ENCODE measurements at places on chromosomes 1 and 21. TPM values are rescaled to one million over a fixed set of nuclear protein-coding genes. Genes with fewer than 3 reads are reported as not detected.

DNA sequence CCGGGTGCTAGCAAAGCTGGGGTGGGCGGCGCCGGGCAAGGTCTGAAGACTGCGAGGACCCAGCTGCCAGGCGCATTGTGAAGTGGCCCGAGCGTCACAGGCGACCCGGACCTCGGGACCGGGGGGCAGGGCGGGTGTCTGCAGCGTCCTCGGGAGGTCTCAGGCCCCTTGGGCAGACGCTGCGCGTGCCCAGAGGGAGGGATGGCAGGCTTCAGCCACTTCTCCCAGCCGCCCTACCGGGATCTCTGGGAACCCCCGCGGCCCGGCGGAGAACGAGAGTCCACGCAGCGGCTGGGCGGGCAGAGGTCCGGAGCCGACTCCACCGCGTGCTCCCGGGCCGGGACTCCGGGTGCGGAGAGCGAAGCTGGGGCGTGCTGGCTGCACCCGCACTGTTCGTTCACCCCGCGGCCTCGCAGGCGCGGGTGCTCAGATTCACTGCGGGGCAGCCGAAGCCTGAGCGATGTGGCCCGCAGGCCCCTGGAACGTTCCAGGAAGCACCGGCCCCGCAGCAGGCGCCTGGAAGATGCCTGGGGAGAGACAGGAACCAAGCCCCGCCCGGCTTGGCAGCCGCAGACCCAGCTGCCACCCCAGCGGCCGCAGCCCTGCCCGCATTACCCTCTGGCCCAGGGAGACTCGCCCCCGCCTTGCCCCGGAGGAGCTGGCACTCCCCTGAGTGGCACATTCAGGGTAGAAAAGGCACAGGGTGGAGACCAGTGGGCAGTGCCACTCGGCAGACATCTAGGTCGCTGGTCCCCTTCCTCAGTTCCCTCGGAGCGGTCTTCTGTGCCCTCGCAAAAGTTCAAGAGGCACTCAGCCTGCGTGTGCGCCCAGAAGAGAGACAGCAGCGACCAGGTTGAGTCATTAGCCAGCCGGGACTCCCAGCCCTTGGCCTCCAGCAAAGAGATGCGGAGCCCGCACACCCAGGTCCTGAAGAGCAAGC lies at the start of gene CCDC185:
Gene CCDC185 (plus strand): TSS at position 141 of the 940 bp plus-strand sequence. CDS start 61 bp downstream, at position 202.
- no peak for DNase-seq

- no peak for DNase-seq
Measured at GRCh38 chr1:207001492-207002245, 30.9 kb downstream of the C1orf116 start.

- no peak for DNase-seq
Measured at GRCh38 chr1:177432897-177433296, 262.1 kb downstream of the BRINP2 start.

GRCh38 chr1:178964469-178965330 lies 61.0 kb upstream of the FAM20B start:
- no peak for DNase-seq

GRCh38 chr21:38467911-38468310 lies 30.4 kb downstream of the ERG start:
- no peak for DNase-seq

- DNase-seq, result no peak
Measured at GRCh38 chr1:101929343-101929742, 67.4 kb downstream of the OLFM3 start.

DNA sequence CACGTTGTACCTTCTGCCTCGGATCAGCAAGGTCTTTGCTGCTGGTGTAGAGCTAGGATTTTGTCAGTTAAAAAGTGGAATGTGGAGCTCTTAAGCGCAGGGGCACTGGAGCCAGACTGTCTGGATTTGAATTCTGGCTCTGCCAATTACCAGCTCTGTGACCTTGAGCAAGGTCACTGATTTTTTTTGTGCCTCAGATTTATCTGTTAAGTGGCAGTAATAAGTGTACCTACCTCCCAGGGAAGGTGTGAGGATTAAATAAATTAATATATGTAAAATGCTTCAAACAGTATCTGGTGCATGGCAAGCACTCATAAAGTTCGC lies 40.3 kb downstream of the UBE2U start:
- DNase-seq, result no peak

GRCh38 chr1:77899647-77900320 lies 11.4 kb downstream of the NEXN start:
- DNase-seq, result no peak

DNA sequence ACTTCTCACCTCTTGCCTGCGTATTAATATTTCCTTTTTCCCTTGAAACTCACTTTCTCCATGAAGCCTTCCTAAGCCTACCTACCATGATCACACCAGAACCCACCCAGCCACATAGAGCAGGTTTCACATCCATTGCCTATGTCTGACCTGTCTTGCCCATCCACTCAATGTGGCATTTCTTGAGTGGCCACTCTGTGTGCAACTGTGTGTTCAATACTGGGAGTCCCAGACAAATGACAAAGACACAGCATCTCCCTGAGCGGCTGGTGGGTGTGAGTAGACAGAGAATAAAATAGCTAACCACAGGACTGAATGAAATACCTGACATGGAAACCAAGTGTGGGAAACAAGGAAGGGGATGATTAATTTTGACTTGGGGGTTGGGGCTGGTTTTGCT lies 3.1 kb downstream of the PTGFRN start:
- no peak for DNase-seq

DNA sequence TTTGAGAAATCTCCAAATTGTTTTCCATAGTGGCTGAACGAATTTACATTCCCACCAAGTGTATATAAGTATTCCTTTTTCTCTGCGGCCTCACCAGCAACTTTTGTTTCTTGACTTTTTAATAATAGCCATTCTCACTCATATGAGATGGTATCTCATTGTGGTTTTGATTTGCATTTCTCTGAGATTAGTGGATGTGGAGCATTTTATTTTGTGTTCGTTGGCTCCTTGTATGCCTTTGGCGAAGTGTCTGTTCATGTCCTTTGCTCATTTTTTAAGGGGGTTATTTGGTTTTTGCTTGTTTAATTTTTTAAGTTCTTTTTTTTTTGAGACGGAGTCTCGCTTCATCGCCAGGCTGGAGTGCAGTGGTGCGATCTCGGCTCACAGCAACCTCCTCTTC lies 45.1 kb upstream of the MPC2 start:
- no peak for DNase-seq

- no peak for DNase-seq
Measured at GRCh38 chr1:53254011-53254640, 15.8 kb upstream of the MAGOH start.

GRCh38 chr1:98661544-98662355 lies at the start of gene SNX7:
Gene SNX7, plus strand, starts transcription at chr1:98661721. Its CDS starts 11 bp downstream, at chr1:98661732.
- peak; percentile 2 for DNase-seq

GRCh38 chr1:15094719-15095495 lies 58.6 kb upstream of the TMEM51 start:
- no peak for DNase-seq

GRCh38 chr1:28256197-28256827 lies 3.0 kb upstream of the SESN2 start:
- DNase-seq, result no peak

DNA sequence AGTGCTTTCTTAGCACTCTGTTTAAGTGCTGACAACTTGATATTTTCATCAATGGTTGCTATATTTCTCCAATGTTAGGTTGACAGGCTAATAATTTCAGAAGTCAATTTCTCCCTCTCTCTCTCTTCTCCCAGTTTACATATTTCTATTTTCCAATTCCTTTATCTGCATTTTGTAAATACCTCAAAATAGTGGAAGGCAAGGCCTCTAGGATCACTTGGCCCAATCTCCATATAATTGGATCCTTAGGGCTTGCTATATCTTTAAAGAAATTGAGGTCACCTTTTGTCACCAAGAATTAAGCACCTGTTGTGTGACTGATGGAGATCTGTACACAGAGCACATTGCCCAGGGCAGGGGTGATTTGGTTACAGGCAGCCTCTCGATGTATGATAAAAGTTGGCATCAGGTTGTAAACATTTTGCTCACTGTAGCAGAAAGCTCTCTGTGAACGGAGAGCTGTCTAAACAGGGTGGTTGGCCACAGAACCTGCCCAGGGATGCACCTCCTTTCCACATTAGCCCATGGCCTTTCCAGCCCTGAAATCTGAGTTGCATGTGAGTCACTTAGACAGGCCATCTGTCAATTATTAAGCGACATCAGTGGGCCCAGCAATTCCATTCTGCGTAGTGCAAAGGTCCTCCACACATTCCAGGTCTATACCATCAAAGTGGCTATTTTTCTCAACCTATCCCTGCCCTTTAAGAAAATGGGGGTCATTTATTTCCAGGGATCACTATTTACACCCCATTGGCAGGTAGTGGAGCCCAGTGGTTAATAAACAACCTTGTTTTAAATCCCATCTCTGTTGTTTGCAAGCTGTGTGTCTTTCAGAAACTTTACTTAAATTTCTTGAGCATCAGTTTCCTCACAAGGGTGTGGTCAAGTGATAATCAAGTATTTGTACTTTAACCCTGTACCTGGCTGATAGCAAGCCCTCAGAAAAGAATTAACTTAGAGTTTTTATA lies 29.1 kb upstream of the IRF2BP2 start:
- DNase-seq, result no peak

DNA sequence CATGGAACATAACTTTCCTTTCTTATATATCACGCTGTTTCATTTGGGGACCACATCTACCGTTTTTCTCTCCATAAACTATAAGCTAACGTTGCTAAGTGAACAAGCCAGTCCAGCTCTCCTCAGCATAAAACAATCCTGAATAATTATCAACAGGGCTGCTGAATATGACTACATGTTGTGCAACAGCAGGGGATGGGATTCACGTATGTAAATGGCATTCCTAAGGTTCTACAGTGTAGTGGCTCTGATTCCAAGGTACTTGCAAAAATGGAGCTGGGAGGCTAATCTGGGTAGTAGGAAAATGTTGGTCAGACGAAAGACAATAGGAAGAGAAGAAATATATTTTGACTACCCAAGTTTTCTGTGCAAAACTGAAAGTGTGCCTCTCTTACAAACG lies 262.8 kb downstream of the RWDD3 start:
- DNase-seq, result no peak

DNA sequence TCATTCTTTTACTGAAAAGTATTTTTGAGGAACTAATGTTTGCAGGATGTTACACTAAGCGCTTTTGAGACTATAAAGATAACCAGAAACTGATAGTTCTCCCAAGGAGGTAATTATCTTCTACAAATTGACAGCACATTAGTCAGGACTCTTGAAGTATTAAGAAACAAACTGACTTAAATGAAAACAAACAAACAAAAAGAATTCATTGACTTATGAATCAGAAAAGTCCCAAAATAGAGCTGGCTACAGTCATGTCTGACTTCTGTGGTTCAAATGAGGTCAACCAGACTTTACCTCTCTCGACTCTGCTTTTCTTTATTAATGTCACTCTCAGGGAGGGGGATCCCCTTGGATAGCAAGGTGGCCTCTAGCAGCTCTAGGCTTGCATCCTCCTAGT lies 296.8 kb downstream of the TPR start:
- DNase-seq, result no peak

- DNase-seq, result no peak
Measured at GRCh38 chr1:55957276-55957675, 622.1 kb downstream of the PLPP3 start.

SCAF4 gene
- 57.8 TPM for total RNA-seq

IVL gene
- not detected for total RNA-seq

S100A7A gene
- total RNA-seq, result not detected

C1orf116 gene
- total RNA-seq, result 0.25 TPM

GPR61 gene
- total RNA-seq, result 0.85 TPM

FMO2 gene
- not detected for total RNA-seq

WDR64 gene
- not detected for total RNA-seq

CRTC2 gene
- 152 TPM for total RNA-seq

SIPA1L2 gene
- 1.9 TPM for total RNA-seq

PFDN2 gene
- total RNA-seq, result 57.7 TPM

PROK1 gene
- not detected for total RNA-seq
